D721Med (cell line): ENCODE measurements at places on chromosomes 7 and 10.

DNA sequence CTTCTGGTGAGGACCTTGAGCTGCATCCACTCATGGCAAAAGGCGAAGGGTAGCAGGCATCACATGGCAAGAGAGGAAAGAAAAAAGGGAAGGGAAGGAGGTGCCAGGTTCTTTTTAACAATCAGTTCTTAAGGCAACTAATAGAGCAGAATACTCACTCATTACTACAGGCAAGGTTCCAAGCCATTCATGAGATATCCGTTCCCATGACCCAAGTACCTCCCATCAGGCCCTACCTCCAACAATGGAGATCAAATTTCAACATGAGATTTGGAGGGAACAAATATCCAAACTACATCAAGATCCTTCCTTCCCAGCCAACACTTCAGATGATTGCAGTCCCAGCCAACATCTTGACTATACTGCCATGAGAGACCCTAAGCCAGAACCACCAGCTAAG, 38.9 kb upstream of the YAE1 start:
- no peak for DNase-seq

- DNase-seq: no peak
These were observed 25.5 kb downstream of the KLHDC10 start for GRCh38 chr7:130095812-130096211.

GRCh38 chr7:121390617-121391016, 5.5 kb downstream of the FAM3C start:
- no peak for DNase-seq

DNA sequence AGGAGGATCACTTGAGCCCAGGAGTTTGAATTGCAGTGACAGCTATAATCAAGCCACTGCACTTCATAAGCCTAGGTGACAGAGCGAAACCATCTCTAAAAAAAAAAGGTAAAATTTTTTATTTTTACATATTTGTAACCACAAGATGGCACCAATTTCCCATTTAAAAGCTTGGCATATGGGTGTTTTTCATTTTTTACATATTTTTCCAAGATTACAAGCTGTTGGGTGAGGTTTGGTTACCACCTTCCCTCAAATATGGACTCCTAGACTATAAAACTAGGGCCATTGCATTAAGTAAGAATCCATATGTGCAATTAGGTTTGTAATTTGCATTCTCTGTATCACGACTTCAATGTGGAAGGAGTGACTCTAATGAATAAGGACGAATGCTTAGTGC, 129.3 kb upstream of the ACBD5 start:
- DNase-seq: no peak

DNA sequence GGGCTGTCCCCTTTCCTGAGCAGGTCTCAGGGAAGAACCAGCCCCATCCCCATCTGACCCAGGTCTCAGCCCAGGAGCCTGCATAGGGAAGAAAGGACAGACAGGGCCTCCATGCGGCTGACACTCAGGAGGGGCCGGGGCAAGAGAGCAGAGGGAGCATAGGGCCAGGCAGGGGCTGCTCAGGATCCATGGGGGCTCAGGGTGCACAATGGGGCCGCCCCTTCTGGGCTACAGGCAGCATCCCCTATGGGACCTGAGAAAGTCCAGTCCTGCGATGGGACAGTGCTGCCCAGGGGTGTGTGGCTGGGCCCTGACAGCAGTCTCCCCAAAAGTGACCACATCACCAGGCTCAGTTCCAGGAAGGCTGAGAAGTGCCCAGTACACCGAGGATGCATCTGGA, 32.7 kb upstream of the ZNF735 start:
- no peak for DNase-seq

- DNase-seq: no peak
These were observed 324.6 kb downstream of the ATRNL1 start for GRCh38 chr10:115417585-115418265.

DNA sequence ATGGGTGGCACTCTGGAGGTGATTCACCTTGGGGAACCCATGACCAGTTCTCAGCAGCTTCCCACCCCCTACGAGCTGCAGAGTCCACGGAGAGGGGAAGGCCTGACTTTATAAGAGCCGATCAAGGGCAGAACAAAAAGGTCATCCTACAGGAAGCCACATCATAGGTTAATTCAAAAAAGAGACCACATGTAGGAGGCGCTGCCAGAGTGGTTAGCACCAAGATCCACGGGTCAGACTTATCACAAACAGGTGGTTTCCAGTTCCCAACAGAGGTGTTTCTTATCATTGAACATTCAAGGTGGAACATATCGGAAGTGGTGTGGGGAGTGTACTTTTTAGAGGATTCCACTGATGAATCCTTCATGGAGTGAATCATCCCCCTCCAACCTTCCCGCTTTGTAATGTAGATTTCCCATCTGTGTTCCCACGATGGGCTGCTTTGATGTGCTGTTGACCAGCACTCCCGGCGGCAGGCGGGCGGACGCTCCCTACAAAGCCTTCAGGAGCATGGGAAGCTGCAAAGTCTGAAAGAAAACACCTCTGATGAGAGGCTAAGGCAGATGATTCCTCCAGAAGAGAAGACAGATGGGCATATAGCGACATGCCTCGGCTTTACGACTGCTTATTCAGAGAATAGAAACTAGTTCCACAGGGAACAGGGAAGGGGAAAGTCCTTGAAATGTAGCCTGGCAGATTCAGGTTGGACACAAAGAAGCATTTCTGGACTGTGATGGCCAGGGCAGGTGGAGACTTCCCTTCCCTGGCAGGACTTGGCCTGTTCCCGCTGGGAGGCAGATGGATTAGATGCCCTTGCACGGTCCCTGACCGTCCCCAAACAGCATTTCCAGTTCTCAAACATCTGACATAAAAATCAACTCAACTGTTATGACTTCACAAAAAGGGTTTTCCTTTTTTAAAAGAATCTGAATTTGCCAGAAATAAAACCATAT, 66.5 kb downstream of the AFAP1L2 start:
- DNase-seq: no peak

GRCh38 chr10:112622786-112623185, 175.8 kb downstream of the VTI1A start:
- no peak for DNase-seq

GRCh38 chr10:91683975-91684374, 51.1 kb upstream of the PPP1R3C start:
- no peak for DNase-seq

DNA sequence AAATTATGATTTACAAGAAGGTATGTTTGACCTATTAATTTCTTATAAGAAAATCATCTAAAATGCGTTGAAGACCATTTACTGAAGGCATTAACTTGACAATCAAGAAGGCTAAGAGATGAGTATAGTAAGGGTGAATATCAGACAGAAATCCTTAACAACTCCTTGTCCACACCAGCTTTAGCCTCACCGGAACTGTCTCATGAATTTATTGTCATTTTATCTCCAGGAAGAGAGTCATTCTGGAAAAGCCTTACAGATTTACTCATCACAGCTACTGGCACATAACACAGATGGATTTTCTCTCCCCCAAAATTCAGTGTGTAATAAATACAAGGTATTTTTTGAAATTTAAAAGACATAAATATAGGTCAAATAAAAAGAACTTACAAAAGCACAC, 129.4 kb upstream of the LSM8 start:
- no peak for DNase-seq

DNA sequence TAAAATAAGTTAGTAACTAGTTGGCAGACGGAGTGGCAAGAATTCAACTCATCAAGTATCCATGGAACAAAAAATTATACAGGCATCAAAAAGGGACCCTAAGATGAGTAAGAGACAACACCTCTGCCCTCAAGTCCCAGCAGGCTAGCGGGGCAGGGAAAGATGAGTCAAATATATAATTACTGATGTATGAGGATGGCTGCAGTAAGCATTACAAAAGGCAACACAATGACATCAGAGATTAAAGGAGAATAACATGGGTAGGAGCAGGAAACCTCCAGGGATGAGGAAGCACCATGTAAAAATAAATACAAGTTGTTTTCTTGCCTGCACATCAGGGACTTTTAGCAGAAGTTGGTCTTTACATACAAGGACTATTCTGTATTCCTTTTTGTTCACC, 49.4 kb downstream of the SCRN1 start:
- no peak for DNase-seq
